ENCODE measurements at places on chromosomes 2 and 18.

DNA sequence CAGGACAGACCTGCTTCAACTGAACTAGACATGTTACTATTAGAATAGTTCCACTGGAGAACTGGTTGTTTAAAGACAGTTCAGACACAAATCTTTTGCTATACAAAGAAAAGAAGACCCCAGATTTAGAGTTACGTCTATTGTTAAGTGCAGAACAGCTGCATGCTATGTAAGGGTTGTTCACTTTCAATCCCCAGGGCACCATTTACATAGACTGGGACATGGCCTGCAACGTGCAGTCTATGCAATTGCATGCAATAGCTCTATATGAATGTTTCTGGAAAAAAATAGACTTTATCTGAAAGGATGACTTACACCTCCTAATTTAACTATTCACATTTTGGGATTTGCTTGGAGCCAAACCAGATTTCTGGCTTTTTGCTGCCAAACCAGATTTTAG is 36.1 kb upstream of the DPP10 start:
- DNase-seq: no peak

- no peak for DNase-seq
Measured at GRCh38 chr18:13526519-13526918, 199.8 kb downstream of the FAM210A start.

GRCh38 chr2:10918661-10919409 is 7.1 kb downstream of the KCNF1 start:
- DNase-seq: no peak

- no peak for DNase-seq
Measured at GRCh38 chr2:174326161-174327020, 8.4 kb upstream of the SP9 start.

DNA sequence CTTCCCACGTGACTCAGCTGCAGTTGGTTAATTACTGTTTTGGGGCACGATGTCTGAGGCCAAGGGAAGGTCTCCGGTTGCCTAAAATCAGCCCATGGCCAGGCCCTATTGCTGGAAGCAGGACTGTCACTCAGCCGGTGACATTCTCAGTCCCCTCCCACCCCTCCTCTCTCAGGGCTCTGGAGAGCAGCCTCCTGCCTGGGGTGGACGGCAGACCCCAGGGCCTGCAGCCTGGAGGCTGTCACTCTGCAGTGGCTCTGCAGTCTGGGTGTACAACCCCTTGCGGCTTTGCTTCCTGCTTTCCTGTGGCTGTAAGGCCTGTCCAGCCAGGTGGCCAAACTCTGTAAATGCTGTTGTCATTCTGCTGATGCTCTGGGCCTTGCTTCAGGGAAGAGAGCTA is 32.8 kb downstream of the ZBTB7C start:
- DNase-seq: no peak

- no peak for DNase-seq
Measured at GRCh38 chr2:204277226-204277625, 268.0 kb upstream of the PARD3B start.

Data from Caki2 (cell line).